ENCODE measurements at places on chromosomes 12 and 14.

- no peak for DNase-seq
These were observed 53.8 kb downstream of the TRIM9 start for GRCh38 chr14:51041108-51041531.

- no peak for DNase-seq
These were observed 56.3 kb downstream of the MNAT1 start for GRCh38 chr14:60790850-60791249.

DNA sequence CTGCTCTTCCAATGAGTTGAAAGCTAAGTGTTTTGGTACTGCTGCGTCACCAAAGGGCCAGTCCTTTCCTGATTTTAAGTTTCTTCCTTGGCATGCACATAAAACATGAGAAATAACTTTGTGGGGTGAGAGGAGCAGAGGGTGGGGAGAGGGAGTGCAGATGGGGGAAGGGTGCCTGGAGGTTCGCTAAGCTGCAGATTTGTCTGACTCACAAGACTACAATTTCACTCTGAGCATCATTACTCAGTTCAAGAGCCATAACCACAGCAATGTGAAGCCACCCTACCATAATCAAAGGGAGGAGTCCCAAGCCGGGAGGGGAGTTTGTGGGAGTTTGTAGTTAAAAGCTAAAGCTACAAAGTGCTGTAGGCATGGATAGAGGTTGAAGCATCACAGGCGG lies 136.1 kb downstream of the ANO2 start:
- peak; percentile 23 for DNase-seq

DNA sequence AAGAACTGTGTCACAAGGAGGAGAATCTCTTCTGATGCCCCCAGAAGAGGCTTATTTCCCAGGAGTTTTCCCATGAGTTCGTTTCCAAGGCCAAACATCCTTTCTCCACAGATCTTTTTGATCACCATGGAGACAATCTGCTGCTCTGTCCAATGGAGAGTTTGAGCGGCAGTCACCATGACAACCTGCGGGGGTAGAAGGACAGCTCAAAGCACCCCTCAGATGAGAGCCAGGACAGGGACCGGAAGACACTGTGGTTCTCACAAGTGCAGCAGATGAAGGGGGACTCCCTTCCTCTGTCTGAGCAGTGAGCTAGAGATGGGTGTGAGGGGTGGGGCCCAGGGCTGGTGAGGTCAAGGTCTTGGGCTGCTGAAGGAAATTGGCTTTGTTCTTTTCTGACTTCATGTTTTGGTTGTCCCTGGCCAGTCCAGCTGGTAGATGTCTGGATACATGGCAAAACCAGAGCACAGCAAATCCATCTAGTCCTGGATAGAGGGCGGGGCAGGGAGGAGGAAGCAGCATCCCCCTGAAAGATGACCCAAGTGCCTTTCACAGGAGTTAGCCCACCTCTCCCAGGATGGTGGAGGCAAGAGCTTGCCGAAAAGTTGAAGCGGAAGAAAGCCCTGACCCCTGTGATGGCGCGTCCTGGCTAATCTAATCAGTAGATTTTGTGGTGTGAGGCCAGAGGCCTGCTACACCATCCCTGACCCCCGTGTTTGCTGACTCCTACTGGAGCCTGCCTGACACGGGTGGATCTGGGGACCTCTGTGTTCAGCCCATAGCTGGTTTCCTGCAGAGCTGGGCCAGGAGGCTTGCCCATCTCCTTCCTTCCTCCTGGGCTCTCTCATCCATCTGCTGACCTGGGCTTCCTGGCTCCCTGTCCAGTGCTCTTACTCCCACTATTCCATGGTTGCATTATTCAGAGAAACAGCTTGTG lies 24.4 kb downstream of the DHRS2 start:
- DNase-seq = peak; percentile 41

- DNase-seq = peak; percentile 76
These were observed 12.5 kb downstream of the EGLN3 start for GRCh38 chr14:33938131-33938949.

DNA sequence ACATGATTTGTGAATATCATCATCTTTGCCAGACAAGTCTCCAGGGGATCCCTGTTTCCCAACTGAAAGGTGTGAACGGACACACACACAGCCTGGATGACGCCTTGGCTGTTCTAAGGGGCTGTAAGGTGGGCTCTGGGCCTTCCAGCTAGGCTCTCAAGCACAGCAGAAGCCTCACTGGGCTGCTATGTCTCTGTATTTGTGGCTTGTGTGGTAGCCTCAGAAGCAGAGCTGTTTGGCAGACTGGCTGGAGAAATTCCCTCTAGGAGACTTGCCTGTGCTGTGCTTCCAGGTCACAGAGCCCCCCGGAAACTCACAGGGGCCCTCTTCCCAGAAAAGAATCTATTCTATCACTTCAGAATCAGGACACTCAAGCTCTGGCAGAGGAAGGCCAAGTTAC lies 21.4 kb downstream of the OTUB2 start:
- DNase-seq = peak; percentile 31

DNA sequence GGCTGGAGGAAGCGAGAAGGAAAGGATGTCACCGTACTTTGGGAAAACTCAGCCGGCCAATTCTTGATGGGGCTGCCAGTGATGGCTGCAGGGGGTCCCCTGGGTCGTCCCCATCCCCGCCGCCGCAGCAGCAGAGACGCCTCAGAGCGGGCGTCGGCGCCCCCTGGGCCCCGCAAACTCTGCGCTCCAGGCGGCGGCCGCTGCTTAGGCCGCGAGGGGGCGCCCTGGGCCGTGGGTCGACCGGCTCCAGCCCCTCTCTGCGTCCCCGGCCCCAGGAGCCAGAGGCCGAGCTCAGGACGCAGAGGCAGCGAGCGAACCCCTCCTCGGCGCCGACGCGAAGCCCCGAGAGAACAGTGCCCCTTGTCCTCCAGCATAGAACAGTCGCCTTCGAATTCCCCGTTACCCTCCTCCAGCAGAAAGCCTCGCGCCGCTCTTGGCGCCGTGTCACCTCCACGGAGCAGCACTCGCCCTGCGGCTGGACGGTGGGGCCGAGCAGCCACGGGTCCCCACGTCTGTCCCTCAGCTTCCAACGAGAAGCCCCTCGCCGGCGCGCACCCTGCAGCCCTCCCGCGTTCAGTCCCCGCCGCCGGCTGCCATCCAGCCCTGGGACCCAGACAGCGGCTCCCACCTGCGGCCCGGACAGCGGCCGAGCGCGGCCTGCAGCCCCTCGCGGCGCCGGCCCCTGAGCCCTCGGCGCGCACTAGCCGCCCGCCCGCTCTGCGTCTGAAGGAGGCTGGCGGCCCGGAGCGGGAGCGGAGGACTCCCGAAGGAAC lies 106.6 kb downstream of the PRICKLE1 start:
- peak; percentile 92 for DNase-seq

DNA sequence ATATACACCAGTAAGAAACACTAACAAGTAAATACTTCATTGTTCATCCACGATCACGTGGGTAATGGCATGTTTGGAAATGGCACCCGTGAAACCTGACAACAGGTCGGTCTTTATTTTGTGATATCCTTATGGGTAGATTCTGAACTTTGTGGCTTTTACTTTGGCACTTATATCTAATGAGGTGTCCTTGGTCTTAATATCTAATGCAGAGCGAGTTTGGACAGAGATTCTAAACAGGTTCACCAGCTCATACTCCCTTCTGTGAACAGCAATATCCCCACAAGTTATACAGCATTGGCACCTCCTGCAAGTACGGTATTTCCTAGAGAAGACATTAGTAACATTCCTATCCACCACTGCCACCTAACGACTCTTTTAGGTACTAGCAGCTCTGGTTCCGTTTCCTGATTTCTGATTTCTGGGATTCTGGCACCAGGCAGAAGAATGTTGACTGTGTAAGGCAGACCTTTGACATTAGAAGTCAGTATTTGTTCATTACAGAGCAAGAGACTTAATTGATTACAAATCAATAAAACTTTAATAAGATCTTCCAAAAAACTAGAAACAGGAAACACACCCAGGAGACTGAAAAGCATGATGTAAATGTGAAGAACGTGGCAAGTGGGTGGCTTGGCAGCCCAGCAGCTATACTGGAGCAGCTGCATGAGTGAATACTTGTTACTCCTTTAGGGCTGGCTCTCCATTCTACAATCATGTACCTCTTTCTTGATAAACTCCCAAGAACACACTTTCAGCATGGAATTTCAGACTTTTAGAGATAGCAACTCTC lies 2.5 kb downstream of the ANG start:
- DNase-seq = no peak

- no peak for DNase-seq
These were observed 5.4 kb upstream of the ANO4 start for GRCh38 chr12:100789146-100789545.

DNA sequence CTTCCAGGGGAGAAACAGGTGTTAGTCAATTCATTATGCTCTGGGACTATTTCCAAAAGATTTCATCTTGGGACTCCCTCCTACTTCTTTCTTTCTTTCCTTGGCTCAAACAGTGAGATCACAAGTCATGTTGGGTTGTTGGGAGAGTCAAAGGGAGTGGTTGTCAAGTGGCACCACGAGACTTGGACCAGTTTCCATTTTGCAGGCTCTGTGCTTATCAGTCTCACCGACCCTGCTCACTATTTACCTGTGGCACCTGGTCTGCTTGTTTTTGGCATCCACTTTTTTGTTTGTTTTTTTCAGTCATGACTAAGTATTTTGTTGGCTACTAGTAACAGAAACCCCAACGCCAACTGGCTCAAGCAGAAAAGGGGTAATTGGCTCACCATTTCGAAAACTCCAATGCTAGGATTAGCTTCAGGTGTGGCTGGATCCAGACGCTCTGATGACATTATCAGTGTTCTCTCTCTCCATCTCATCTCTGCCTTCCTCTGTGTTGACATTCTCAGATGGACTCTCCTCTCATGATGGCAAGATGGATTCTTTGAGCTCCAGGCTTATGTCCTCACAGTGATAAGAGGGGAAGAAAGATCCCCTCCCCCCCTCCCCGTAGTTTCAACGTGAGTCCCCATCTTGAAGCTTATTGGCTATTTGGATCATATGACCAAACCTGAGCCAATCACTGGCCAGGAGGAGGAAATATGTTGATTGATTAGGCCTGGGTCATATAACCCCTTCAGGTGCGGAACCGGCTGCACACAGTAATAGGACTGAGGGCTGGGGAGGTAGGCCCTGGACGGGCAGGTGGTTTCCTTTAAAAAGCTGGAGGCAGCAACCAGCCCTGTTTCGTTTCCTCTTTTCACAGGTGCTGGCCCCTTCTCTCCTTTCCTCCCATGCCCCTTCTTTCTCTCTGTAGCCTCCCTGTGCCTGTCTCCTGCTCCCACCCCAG lies 84.2 kb downstream of the AACS start:
- DNase-seq = no peak

DNA sequence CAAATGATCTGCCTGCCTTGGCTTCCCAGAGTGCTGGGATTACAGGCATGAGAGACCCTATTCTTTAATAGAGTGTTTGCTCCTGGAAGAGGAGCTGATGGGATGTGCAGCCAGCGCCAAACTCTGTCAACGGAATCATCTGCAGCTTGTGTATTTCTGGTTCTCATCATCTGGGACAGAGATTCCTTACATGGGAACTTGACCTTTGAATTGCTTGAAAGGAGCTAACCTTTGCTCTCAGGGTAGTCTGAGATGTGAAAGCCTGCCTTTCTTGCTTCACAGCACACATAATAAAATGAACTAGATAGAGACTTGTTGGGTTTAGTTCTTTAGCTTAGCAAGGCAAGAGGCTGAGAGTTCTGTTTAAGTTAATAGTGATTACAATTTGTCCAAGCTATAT lies 120.0 kb downstream of the OTOGL start:
- DNase-seq = no peak

DNA sequence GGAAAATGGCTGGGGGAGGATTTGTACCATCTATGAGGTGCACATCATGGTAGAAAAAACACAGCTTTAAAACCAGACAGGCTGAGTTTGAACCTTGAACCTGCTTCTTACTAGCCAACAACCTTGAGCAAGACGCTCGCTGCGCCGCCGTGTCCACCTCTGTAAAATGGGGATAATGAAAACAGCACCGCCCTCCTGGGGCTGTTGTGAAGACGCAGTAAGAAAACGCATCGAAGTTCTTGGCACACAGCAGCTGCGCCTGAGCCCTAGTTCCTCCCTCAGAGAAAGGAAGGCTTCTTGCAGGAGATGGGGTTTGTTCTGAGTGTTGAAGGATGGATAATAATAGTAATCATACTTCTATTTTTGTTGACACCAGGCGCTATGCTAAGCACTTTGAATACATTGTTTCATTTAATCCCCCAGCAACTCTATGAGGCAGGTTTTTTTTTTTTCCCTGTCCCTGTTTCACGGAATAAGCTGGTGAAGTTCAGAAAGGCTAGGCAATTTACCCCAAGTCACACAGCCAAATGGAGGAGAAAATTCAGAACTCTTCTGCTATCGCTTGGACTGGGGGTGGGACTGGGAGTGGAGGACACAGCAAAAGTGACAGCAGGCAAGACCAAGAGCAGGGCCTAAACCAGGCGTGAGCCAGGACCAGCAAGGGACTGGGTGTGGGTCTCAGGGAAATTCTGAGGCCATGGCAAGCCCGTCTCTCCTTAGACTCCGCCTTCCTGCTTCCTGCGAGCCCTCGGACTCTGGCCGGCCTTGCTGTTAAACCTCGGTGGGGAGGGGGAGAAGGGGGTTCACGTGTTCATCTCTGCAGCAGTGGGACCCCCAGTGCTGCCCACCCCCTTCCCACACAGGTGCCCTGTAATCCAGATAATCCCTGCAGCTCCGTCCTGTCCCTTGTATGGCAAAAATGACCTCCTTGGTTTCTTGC lies 97.5 kb downstream of the LRRC74A start:
- DNase-seq = no peak

GRCh38 chr12:102427543-102427941 lies 52.8 kb downstream of the IGF1 start:
- no peak for DNase-seq

DNA sequence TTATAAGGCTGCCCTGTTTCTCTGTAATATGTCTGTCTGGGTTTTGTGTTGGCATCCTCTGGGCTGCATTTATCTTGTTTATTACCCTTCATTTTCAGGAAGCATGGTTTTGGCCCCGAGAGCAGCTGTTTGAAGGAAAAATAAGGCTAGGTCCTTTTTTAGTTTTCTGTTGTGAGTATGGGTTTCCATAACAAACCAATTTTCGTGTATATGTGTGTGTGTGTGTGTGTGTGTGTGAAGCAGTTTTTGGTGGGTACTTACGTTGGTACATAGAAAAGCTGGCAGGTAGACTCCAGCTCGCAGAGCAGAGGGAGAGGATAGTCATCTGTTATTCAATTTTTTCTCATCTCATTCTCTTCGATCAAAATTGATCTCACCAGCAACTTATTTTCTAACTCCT lies 52.5 kb downstream of the MAPKAPK5 start:
- DNase-seq = no peak

DNA sequence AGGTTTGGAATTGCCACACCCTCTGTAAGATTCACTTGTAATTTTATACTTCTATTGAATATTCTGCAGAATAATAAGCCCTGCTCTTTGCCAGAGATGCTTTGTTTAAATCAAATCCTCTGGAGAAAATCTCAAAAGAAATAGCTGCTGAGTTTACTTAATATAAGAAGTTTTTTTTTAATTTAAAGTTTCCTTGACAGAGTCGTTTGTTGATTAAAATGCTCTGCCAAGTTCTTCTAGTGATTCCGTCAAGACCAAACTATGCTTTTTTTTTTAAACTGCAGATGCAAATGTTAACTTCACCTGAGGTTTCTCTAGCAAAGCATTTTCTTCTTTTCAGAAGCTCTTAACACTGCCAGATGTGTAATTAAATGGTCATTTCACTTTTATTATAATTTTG lies 13.4 kb upstream of the NAV3 start:
- DNase-seq = no peak

GRCh38 chr14:61923348-61923747 lies 161.1 kb downstream of the SNAPC1 start:
- DNase-seq = no peak

- DNase-seq = no peak
These were observed 1024.9 kb downstream of the TMEM121 start for GRCh38 chr14:106551265-106551664.

- no peak for DNase-seq
These were observed 6.9 kb downstream of the TMBIM6 start for GRCh38 chr12:49748306-49748705.

Measured in left forelimb (tissue), 1 donor.